ENCODE measurements at places on chromosomes 1 and 21.

DNA sequence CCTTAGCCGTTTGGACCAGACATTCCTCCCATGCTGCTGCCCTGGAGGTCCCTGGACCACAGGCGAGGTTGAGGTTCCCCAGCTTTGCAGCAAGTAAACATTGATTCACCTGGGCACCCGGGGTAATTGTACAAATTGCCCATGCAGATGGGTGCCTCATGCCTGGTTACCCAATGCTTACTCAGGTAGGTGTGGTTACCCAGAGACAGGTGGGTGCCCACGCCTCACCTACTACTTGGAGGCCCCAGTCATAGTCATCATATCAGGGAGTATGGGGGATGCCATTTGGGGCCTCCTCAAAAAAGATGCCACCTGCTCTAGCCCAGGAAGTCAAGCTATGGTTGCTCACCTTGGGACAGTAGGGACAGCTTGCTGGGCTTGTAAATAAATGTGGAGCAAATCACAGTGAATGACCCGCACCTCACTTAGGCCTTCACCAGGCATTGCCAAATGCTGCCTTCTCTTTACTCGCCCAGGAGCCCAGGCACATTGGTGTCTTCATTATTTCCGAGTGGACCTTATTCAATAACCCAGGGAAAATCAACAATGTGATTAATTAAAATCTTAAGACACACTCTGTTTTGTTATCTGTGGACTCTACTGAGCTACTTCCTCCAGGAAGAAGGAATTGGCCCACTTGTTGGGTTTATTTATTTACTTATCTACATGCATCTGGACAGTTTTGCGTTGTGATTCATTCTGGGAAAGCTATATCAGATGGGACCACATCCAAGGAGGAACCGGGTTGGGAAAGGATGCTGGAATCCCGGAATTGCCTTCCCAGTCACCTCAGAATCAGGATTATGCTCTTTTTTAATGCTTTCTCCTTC lies 35.6 kb upstream of the GRHL3 start:
- DNase-seq, result no peak

DNA sequence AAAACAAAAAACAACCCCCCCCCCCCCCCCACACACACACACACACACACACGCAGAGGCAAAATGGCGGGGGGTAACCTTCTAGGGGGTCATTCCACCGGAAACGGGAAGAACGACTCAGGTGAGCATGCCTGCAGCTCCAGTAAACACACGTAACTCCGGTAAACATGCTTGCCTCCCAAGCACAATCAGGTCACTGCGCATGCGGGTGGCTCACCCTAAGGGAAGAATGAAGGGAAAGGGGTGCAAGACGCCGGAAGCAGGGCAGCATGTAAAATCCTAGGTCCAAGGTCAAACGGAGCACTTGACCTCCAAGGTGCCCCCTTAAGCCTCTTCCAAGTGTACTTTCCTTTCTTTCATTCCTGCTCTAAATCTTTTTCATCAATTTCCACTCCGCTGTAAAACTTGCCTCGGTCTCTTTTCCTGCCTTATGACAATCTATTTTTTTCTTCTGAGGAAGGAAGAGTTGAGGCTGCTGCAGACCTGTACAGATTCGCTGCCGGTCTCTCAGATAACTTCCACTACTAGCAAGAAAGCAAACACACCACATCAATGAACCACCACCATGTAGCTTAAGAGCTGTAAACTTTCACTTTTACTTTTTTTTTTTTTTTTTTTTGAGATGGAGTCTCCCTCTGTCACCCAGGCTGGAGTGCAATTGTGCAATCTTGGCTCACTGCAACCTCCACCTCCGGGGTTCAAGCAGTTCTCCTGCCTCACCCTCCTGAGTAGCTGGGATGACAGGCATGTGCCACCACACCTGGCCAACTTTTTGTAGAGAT lies 21.0 kb upstream of the CBR3 start:
- no peak for DNase-seq

- DNase-seq, result no peak
Measured at GRCh38 chr1:40047769-40048168, 7.2 kb downstream of the CAP1 start.

DNA sequence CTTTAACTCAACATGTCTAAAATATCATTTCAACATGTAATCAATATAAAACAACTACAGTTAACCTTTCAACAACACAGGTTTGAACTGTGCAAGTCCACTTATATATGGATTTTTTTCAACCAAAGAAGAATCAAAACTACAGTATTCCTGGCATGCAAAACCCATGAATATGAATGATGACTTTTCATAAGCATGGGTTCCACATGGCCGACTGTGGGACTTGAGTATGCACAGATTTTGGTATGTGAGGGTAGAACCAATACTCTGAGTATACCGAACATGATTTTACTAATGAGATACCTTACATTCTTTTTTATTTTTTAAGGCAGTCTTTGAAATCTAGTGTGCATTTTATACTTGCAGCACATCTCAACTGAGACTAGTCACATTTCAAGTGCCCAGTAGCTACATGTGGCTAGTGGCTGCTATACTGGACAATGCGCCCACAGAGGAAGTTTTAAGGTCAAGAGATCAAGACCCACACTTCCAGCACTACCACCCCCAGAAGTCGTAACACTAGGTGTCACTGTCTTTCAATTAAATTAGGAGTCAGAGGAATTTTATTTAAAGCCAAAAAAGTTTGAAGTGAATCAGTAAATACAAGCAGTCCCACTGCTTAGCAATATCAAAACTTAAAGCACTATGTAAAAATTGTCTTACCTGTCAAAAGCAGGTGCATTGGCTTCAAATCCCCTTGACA lies 40.0 kb downstream of the SYNJ1 start:
- DNase-seq, result no peak

DNA sequence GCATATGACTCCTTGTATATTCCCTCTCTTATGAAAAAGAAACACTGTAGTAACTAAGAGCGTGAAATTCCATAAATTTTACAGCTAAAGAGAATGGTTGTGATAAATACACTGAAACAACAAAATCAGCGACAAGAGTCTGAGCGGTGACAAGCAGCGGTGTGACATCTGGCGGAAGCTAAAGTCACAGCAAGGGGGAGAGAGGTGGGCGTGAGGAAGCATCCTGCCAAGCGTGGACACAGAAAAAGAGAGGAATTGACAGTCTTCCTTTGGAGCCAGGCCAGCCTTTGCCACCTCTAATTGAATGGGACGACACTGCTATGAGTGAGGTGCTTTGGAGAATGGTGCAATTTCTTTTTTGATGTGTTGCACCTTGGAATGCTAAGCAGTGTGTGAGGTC lies 25.9 kb downstream of the PSMB2 start:
- DNase-seq, result no peak

DNA sequence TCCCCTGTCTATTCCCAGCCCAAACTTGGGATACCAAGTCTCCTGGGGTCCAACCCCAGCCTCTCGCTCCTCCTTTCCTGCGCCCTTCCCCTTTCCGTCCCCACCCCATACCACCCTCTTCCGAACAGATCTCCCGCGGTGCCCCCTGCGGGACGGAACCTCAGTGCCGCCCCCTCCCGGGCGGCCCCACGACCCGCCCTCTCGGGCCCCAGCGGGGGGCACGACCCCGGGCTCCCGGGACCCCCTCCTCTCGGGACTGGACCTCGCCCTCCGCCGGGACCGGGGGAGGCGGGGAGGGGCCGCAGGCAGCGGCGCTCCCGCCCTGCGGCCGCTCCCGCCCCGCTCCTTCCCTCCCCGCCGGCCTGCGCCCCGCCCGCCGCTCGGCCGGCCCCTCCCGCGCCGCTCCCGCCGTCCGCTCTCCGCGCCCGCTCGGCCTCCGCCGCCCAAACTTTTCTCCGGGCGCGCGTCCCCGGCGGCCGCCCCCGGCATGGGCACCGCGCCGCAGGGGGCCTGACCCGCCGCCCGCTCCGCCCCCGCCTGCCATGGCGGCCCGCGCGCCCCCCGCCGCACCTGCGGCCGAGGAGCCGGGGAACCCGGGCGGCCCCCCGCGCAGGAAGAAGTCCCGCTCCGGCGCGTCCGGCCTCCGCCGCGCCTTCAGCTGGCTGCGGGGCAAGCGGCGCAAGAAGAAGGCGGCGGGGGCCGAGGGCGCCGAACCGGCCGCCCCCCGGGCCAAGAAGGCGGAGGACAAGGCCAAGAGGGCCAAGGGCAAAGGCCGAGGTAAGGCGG lies 39.0 kb upstream of the SYNC start:
- no peak for DNase-seq

DNA sequence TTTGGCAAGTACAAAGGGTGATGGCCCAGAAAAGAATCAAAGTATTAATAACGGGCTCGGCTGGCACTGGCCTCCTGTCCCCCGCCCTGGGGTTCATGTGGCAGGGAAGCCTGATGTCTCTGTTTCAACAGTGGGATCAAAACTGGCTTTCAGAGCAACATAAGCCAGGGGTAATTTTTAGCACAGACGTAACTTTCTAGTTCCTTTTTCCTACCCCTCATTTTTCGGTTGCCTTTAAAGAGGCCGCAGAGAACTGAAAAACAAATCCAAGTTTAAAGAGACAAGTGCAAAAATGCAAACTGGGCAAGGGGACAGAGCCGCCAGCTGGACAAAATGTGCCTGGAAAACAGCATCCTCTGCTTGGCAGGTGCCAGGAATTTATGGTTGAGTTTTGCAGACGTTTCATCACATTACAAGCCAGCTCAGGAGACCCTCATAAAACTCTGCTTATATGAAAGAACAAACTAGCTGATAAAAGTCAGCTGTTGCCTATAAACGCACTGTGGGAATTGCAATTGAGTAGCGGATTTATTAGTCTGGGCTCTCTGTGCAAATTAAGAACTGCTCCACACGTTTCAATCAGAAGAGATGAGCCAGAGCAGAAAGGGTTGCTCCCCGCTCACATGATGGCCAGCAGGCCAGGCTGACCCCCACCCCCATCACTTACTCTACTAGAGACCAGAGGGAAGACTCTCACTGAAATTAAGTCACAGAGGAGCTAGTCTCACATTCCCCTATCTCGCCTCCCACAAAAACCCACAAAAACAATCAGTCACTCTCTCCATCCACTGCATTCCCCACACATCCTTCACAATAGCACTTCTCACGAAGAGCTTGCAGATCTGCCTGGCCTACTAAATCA lies 15.8 kb upstream of the CDCA8 start:
- no peak for DNase-seq

DNA sequence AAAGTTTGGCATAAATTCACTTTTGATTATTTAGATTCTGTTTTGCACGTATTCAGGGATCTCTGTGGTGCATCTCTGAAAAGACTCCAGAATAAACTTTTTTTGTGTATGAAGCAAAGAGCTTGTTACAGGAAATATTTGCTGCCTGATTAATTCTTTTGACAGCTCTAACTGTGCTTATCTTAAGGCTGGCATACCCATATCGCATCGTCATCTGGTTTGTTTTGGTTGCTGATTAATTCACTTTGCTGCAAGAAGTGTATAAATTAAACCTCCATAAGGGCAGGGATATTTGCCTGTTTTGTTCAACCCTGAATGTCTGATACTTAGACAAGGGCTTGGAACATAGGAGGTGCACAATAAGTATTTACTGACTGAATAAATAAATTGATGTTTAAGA lies 17.5 kb upstream of the DUSP10 start:
- DNase-seq, result peak; percentile 21

DNA sequence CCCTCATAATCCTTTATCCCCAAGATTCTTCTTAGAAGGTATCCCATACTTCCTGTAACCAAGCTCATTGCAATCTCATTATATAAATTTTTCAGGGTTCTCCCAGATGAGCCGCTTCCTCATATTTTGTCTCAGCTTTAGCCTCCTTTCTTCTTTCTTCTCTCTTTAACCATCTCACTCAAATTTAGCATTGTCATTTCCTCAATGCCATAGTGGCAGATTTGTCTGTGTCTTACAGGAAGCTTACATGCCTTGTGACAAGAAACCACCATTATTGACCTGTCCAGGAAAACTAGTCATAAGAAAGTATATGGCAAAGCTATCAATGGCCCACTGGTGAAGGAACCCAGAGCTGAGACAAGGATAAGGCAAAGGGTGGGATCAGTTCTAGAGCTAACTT lies 6.0 kb upstream of the FCRL2 start:
- DNase-seq, result no peak

GRCh38 chr1:180519846-180520245 lies 17.5 kb upstream of the ACBD6 start:
- DNase-seq, result no peak

GRCh38 chr1:17833661-17834501 lies 78.7 kb downstream of the ACTL8 start:
- DNase-seq, result no peak

DNA sequence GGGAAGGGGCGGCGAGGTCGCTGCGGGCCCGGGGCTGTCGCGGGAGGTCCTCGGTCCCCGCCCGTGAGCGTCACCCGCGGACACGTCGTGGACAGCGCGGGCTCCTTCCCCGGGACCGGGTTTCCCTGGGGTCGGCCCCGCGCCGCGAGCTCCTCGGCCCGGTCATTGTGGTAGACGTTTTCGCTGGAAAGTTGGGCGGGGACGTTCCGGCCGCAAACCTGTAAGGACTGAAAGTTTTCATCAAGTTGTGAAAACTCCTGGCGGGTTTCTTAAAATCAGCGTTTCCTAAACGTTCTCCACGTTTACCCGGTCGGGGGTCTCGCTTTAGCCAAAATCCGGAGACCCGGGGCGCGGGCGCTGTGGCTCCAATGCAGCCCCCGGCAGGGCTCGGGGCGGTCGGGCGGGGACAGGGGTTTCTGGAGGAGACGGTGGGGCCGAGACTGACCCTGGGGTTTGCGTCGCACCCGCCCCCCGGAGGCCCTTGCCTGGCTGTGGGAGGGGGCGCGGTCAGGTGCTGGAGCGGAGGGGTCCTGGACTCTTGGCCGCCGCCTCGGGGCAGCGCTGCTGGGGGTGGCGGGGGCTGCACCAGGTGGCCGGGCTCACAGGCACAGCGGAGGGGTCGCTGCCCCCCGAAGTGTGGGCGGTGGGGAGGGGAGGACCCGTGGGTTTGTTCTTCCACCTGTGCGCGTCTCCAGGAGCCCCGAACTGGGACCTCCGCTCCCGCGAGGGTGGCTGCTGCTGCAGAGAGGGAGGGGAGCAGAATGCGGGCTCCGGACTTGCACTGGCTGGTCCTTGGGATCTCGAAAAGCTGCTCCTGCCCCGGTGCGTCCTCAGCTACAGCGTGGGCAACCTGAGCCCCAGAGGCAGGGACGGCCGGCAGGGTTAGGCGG lies 827 bp downstream of the PRKCZ start:
- no peak for DNase-seq

DNA sequence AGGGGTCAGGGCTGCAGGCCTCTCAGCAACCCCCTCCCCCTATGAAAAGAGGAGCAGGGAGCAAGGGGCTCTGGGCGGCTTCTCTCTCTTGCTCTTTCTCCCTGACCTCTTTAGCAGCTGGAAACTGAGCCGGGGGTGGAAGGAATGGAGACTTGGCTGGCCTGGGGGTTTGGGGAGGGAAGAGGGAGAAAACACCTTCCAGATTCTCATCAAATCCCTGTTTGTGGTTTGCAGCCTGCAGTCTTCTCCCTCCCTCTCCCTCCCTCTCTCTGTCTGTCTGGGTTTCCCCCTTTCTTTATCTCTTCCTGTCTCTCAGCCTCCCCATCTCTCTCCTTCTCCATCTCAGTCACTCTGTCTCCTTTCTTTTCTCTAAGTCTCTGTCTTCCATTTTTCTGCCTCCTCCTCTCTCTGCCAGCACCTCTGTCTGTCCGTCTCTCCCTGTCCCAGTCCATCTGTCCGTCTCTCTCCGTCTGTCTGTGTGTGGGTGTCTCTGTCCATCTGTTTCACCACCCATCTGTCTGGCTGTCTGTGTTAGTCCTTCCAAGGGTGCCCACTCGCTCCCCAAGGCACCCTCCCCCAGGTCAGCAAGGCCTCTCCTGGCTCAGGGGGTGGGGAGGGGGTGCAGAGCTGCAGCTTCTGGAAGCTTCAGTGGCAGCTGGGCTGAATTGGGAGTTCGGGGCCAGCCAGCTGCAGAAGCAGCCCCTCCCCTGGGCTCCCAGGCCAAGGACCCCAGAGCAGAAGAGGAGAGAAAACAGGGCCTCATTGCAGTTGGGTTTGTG lies 6.2 kb downstream of the AHDC1 start:
- no peak for DNase-seq

GRCh38 chr1:33299461-33300155 lies 21.3 kb downstream of the A3GALT2 start:
- no peak for DNase-seq
